Foreskin keratinocyte (primary cell): ENCODE measurements at places on chromosomes 5 and 9.

GRCh38 chr9:137590123-137590468 is 216 bp downstream of the ZMYND19 start:
- DNase-seq, result no peak

DNA sequence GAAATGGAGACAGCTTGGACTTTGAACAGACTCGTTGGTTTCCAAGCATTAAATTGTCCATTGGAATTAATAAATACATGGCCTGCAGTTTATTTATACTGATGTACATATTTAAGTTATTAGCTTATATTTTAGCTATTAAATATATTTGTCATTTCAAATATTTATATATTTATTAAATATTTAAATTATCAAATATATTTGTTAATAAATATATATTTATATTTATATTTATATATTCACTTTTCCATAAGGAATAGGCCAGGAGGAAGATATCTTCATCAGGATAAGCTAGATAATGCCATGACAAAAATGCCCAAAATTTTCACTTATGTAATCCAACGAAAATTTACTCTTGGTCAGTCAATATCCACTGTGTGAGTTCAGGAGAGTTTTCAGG is 229.9 kb downstream of the ZNF608 start:
- DNase-seq, result no peak

DNA sequence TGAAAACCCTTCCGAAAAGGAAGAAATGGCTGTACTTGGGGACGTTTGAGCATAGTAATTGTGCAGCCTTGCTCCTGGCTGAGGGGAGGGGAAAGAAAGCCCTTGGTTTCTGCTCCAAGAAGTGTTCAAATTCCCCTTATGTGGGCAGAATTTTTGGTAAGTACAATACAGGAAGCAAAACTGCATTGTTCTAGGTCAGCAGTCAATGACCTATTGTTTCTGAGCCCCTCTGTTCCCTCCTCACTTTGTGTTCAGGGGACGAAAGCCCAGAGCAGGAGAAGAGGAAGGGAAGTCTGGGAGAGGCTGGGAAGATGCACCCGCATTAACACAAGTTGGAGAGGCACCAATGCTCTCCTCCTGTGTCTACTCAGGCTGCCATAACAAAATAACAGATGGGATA is 11.9 kb downstream of the BASP1 start:
- no peak for DNase-seq

DNA sequence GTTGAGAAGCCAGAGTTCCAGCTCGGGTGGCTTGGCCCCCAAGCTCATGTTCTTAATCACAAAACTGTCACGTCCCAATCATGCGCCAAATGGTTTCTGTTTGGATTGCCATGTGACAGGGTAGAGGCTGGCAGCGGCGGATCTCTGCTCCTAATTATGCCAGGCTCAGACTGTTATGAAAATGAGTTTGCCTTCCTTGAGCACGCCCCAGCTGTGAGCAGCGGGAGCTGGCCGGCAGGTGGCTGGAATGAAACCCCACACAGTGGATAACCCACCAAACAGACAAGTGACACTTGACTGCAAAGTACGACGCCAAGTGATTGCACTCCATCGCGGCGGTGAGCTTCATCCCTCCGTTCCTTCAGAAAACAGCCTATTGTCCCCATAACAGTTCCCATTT is 75.4 kb downstream of the CFAP77 start:
- no peak for DNase-seq

DNA sequence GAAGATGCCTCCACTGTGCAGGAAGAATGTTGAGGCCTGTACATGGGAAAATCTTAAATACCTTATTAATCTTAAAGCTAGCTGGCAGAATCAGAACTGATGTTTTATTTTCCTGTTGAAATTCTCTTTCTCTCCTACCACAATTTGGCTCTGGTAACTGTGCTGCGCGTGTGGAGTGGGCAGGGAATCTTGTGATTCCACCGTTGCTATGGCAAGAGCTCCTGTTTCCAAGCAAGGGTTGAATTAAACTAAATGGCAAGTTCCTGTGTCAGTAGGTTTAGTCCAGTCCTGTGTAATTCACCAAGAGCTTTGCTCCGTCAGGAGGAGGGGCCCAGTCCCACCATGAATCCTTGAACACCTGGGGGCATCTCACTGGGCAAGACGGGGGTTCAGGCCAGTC is 36.4 kb downstream of the NXNL2 start:
- DNase-seq, result no peak
